ENCODE measurements at places on chromosomes 4 and X.

DNA sequence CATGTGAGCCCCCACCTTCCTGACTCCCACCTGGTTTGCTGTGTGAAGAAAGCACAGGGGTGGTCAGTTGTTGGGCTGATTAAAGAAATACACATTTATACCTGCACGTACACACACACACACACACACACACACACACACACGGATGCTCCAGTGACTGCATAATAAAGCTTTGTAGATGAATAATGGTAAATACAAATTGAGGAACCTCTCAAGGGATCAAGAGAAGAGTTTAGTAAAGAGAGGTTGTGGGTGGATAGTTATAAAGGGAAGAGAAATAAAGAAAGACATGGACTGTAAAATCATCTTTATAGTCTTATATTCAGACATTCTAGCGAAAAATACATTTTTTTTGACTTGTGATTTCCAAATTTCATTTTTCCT, 144.1 kb downstream of the MGST2 start:
- DNase-seq: no peak

DNA sequence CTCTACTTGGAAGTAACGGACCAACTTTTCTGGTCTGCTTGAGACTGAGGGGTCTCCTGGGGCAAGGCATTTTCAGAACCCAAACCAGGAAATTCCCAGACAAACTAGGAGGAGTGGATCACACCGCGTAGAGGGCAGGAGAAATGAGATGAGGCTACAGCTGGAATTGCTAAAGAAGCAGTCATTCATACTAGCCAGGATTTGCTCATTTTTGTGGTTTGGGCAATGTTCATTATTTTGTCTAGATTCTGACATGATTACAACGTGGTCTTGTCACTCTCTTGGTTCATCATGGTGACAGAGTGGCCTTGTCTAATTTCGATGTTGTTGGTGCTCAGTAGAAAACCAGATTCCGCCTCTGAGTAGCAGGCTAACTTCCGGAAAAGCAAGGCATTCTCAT, 63.2 kb downstream of the BANK1 start:
- DNase-seq: no peak

DNA sequence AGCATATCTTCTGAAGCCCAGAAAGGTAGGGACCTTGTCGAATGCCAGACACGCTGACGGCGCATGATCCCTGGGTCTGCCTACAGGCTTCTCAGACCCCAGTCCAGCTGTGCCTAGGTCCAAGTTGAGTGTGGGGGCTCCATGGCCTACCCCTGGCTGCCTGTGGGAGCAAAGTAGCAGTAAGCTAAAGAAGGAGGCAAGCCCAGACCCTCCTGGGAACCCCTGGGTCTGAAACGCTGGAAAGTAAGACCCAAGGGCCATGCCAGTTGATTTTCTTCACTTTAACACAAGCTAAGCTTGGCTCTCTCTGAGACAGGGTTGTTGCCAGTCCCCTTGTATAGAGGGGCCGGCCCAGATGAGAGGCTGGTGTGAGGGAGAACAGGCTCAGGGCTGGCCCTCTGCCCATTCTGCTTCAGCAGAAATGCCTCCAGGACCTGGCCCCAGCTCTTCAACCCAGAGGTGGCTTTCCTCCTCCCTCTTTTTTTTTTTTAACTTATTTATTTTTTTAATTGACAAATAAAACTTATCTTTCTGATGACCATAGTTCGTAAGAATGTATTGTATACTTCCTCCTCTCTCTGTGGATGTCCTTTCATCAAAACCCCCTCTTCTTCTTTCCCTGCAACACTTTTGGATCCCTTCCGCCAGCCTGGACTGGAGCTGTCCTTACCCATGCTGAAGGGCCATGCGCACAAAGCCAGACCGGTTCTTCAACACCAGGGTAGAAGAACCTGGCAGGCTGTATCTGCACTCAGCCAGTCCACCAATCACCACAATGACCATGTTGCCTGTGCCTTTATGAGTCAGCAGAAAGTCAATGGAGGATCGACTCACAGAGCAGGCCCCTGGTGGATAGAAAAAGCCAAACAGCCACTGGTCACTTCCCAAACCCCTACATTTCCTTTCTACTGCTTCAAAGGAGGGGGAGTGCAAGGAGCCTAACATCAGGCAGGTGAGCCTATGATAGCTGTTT, 7.1 kb downstream of the AWAT2 start:
- no peak for DNase-seq

DNA sequence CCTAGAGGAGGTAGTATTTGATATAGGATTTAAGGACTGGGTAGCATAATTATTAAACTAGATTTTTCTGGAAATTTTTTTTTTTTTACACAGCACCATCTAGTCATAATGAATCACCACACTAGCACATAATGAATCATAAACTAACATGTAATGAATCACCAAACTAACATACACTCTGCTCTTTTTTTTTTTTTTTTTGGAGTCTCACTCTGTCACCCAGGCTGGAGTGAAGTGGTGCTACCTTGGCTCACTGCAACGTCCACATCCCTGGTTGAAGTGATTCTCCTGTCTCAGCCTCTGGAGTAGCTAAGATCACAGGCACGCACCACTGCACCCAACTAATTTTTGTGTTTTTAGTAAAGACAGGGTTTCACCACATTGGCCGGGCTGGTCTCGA, 92.5 kb downstream of the FAM13A start:
- no peak for DNase-seq
